ENCODE measurements at places on chromosomes 7 and 10. TPM values are rescaled to one million over a fixed set of nuclear protein-coding genes. Genes with fewer than 3 reads are reported as not detected.

GRCh38 chr7:111074071-111074747, 16.7 kb upstream of the LRRN3 start:
- no peak for DNase-seq

GRCh38 chr10:105643660-105644059, 1002.6 kb downstream of the SORCS3 start:
- DNase-seq: no peak

GRCh38 chr10:88865281-88865876, 13.7 kb upstream of the ANKRD22 start:
- DNase-seq: no peak

Gene PLXNA4
- 15.6 TPM for polyA plus RNA-seq

GRCh38 chr7:151792086-151792485, 84.8 kb downstream of the PRKAG2 start:
- no peak for DNase-seq

DNA sequence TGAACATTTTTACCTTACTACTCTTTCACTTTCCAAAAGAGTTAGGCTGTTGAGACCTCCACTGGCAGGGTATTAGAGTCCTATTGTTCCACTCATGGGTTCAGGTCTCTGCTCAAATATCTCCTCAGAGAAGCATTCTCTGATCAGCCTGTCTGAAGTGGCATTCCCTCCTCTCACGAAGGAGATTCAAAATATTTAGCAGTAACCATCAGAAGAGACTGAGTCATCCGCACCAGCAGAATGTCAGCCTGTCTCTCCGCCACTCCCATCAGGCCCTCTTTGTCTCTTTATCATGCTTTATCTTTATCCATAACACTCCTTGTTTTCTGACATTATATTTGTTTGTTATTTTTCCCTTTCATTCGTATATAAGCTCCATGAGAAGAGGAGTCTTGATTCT, 79.1 kb downstream of the AASS start:
- DNase-seq: no peak

- no peak for DNase-seq
Observed at GRCh38 chr7:155660059-155660757, 15.7 kb downstream of the RBM33 start.

Gene INMT
- polyA plus RNA-seq: 1.1 TPM

Gene ZNF92
- 26.5 TPM for polyA plus RNA-seq

GRCh38 chr7:129859183-129859582, 93.6 kb downstream of the UBE2H start:
- no peak for DNase-seq

Gene GPC2
- 11.5 TPM for polyA plus RNA-seq

Gene BTBD16
- polyA plus RNA-seq: 1.4 TPM

Gene RPEL1
- polyA plus RNA-seq: 0.18 TPM

DNA sequence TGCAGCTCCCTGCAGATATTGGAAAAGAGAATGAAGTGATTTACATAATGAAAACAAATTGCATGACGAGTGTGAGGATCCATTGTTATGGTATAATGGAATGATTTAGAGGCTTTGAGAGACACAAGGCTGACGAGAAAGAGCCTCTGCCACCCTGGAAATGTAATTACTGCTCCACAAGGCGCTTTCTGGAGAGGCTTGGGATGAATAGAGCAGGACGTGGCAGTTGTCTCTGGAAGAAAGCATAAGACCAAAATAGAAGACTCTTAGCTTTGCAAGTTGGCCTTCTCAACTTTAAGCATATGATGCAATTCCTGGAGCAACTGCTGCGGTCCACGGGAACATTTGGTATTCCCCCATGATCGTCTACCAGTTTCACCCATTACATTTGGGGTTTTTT, 181.9 kb upstream of the TCF7L2 start:
- no peak for DNase-seq

GRCh38 chr7:3579638-3580219, 278.7 kb downstream of the SDK1 start:
- DNase-seq: no peak

Gene LEP
- polyA plus RNA-seq: 0.53 TPM

GRCh38 chr10:110284262-110284661, 20.5 kb downstream of the SMNDC1 start:
- no peak for DNase-seq

Gene C10orf62
- 1.1 TPM for polyA plus RNA-seq

DNA sequence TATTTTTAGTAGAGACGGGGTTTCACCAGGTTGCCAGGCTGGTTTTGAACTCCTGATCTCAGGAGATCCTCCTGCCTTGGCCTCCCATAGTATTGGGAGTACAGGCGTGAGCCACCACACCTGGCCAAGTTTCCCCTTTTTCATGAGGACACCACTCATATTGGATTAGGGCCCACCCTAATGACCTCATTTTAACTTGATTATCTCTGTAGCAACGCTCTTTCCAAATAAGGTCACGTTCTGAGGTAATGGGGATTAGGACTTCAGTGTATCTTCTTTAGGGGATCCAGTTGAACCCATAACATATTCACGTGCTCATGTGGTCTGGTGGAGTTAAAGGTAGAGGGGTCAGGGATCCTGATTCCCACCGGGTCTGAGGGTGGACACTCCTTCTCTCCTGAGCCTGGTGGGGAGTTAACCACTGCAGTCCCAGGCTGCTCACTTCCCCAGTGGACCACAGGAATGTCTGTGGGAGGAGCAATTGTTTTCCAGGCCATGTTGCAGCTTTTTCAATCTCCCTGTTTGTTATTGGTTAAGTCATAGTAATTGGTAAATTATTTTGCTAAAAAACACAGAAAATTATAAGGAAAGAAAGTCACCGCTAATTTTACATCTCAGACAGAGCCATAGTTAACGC, 130.5 kb downstream of the GRK5 start:
- DNase-seq: no peak

Gene PRKCQ
- 16.5 TPM for polyA plus RNA-seq

GRCh38 chr10:43304687-43305333, 37.9 kb upstream of the RASGEF1A start:
- no peak for DNase-seq

DNA sequence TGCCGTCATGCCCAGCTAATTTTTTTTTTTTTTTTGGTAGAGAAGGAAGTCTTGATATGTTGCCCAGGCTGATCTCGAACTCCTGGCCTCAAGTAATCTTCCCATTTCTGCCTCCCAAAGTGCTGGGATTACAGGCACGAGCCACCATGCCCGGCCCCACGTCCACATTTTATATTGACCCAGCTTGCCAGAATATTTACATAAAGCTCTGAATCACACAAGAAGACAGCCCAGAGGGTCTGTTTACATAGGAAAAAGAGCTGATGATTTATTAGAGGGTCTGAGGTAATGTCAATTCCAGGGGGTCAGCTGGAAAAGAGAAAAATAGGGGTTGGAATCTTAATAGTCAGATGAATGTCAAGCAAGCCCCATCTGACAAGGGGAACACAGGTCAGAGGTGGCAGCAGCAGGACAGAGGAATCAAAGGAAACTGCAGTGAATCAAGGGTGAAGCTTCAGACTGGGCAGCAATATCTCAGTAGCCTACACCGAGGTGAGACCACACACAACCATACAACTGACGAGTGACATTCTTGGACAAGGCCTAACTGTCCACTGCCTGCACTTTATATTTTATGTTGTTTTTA, 15.8 kb upstream of the SLF2 start:
- DNase-seq: no peak

Gene PNLIPRP3
- polyA plus RNA-seq: not detected

GRCh38 chr7:55774327-55775050, 88.1 kb downstream of the SEPTIN14 start:
- peak; percentile 25 for DNase-seq

DNA sequence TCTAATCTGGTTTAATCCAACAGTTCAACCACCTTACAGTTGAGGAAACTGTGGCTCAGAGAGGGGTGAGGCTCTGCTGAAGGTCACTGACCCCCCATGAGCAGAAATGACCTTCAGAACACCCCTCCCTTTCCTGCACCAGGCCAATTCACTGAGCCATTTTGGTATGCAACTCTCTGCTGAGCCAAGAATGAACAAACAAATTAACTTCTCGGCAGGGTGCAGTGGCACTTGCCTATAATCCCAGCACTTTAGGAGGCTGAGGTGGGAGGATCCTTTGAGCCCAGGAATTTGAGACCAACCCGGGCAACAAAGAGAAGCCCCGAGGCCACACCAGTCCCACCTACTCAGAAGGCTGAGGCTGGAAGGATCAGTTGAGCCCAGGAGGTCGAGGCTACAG, 29.8 kb downstream of the PDGFA start:
- no peak for DNase-seq

DNA sequence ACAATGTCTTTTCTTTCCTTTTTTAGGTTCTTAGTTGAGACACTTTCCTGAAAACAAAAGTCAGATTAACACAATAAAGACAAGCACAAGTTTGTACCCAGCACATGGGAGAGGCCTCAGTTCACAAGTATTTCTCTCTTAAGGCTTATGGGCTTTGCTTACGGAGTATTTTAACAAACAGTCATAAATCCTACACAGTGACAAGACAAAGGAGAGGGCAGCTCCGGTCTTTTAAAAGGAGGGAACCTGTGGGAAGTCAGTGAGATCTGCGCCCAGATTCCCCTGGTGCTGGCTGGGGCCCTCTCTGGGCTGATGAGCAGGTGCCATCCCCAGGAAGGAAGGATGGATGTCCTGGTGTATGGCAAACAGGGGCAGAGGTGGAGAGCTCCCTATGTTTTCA, 398.6 kb downstream of the ACTR3B start:
- DNase-seq: no peak

DNA sequence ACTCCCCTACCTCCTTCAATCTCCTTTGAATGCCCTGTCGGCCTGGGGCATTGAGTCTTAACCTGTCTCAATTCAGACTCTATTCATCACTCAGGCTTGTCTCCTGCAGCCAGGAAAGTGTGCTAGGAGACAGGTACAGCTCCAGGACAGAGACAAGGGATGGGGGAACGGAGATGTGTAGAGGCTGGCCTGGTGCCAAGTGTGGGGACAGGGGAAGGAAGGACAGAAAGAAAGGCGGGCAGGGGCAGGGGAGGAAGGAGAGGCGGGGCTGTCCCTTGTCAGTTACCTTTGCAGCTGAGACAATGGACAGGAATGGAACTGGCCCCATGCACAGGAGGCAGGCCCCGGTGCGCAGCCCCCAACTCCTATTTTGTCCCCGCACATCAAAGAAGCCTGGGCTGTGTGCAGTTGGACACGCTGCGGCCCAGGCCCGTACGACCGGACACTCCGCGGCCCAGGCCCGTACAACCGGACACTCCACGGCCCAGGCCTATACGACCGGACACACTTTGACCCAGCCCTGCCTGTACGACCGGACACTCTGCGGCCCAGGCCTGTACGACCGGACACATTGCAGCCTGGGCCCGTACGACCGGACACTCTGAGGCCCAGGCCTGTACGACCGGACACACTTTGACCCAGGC, 36.9 kb downstream of the CHST15 start:
- DNase-seq: no peak

Gene GARIN1A
- polyA plus RNA-seq: 4.2 TPM

GRCh38 chr10:131979821-131980270, 1.9 kb downstream of the BNIP3 start:
- DNase-seq: no peak

GRCh38 chr7:32943252-32944030, 13.8 kb upstream of the FKBP9 start:
- no peak for DNase-seq

Gene ETV1
- 45.6 TPM for polyA plus RNA-seq

GRCh38 chr7:134128829-134129228, 1.7 kb downstream of the LRGUK start:
- DNase-seq: no peak

- no peak for DNase-seq
Observed at GRCh38 chr10:6648894-6649720, 69.0 kb upstream of the PRKCQ start.

DNA sequence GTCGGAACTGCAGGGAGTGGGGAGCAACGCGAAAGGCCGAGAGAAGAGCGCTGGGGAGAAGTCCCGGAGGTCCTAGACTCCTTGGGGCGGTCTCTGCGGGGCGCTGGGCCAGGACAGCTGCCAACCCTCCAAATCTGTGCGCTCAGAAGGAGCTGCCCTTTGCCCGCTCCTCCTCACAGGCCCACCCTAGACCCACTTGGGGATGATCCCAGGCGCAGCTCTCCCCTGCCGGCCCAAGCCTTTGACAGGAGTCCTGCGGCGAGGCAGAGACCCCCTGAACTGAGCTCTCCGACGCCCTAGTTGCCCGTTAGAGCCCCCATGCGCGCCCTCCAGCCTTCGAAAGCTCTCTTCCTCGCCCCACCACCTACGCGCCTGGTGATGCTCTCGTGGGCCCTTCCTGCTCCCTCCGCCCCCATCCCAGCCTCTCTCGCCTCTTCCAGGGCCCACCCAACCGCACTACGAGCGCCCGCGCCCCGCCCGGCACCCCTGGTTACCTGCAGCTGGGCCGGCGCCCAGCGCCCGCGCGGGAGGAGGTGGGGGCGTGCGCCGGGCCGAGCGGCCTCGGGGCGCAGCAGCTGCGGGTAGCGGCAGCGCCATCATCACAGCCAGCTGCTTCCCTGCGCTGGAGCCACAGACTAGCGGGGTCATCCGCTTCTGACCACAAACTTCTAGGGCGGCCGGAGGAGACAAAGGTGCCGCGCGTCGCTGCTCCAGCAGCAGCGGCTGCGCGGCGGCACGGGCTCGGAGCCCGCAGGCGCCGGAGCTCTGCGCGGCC, 353.4 kb downstream of the DNAJB6 start:
- no peak for DNase-seq

GRCh38 chr10:80555415-80555814, 17.7 kb downstream of the SH2D4B start:
- no peak for DNase-seq

DNA sequence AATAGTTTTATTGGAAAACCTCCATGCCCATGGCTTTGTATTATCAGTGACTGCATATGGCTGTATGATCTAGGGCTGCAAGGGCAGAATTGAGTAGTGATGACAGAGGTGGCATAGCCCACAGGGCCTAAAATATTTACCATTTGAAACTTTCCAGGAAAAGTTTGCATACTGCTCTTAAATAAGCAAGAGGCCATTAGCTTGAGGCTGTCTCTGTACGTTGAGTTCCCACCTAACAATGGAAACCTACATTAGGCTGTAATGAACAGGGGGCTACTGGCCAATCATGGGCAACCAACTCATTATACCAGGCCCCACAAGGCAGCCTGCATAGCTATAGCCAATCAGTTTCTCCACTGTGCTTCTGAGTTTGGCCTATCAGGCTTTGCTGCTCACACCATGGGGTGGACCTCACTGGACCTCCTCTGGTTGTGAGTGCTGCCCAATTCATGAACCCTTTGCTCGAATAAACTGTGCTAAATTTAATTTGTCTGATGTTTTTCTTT, 673 bp upstream of the ST8SIA6 start:
- DNase-seq: no peak

DNA sequence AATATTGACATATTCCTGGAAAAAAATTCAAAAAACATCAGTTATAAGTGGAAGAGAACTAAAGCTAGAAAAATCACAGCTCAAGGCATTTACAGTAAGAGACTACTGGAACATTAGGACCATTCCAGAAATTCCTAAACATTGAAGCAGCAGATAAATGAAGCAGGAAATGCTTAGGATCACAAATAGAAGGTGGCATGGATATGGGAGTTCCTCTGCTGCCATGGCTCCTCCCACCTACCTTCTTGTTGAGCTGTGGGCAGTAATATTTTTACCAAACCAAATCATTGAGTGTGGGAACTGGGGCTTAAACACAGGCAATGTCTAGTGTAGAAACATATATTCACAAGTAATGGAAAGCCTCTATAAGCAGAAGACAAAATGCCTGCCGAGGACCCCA, 292.8 kb downstream of the ANKRD7 start:
- no peak for DNase-seq

Gene CASTOR2
- 8.4 TPM for polyA plus RNA-seq

Gene MACROH2A2
- 75.9 TPM for polyA plus RNA-seq

Gene TMEM140
- 25.9 TPM for polyA plus RNA-seq

Measured in left kidney (tissue), 8 donors.